ENCODE measurements at places on chromosomes 6 and 20.

DNA sequence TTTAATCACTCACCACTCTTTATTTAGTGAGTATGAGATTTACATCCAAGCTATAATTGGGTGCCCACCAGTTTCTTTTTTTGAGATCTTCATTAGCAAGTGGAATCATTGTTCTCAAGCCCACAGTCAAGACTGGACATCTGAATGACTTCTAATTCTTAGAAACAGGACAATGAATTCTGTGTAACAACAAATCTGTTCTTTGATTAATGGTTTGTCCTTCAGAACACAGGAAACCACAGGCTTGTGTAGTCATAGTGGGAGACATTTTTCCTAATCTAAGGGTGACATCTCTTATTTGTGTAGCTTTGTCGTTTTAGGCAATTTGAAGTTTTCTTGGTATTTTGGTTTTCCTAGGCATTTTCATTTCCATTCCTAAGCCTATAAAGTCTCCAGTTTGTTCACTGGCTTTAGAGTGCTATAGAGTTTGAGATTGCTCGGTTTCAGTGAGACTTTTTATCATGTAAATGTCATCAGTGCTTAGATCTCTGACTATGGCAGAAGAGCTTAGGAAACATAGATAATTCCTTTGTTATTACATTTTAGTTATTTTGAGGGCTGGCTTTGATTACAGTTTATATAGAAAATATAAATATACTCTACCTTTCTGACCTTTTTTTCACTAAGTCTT, 903.9 kb upstream of the MAP3K7 start:
- no peak for DNase-seq

- DNase-seq: peak; percentile 39
Observed at GRCh38 chr6:106056746-106057390, 29.3 kb upstream of the PRDM1 start.

DNA sequence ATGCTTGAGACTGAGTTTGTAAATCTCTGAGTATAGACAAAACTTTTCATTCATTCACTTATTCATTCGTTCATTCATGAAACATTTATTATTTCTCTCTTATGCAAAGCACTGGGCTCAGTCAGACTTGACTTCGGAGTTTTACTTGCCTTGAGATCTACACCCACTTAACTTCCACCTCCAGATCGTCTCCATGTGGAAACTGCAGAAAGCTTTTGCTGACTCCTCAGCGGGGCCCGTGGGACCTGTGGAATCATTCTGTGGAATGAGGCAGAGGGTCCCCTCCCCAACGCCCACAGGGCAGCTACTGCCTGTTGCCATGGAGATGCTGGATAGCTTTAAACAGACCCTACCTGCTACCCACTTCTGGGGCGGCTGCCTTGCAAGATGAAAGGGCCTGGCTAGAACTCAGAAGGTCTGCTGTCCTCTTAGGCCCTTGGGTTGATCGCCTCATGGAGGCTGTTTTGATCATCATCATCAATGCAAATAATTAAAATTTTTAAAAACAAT, 66.4 kb upstream of the KCNG1 start:
- no peak for DNase-seq

DNA sequence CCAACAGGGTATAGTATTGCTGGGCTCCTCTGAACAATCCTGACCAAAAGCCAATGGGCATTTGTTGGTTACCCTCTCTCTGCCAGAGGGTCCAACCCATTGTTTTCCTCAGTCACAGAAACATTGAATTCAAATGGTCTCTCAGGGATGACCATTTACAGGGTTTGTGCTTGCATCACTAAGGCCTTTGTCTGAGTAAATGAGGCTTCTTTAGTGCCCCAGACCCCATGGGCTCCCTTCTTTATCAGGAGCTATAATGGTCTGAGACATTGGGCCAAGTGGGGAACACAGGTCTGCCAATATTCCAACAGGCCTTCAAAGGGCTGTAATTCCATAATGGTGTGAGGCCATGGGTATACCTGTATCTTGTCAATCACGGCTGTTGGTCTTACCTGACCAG, 27.1 kb downstream of the GSTA2 start:
- no peak for DNase-seq

GRCh38 chr6:50380406-50381098, 330.8 kb upstream of the DEFB112 start:
- no peak for DNase-seq

- no peak for DNase-seq
Observed at GRCh38 chr6:32968093-32968866, at the start of gene BRD2. TSS of gene BRD2 (plus strand) at chr6:32968594. CDS start at chr6:32972899, 4,305 bp downstream.

GRCh38 chr6:157823001-157823527, at the start of gene SNX9:
TSS of gene SNX9 (plus strand) at chr6:157823246. CDS start at chr6:157823435, 189 bp downstream.
- DNase-seq: no peak

- no peak for DNase-seq
Observed at GRCh38 chr6:122740936-122741335, 38.6 kb upstream of the FABP7 start.

GRCh38 chr20:51220293-51220706, 197.4 kb upstream of the KCNG1 start:
- DNase-seq: no peak

GRCh38 chr6:148085631-148086331, 256.9 kb upstream of the SASH1 start:
- DNase-seq: no peak

DNA sequence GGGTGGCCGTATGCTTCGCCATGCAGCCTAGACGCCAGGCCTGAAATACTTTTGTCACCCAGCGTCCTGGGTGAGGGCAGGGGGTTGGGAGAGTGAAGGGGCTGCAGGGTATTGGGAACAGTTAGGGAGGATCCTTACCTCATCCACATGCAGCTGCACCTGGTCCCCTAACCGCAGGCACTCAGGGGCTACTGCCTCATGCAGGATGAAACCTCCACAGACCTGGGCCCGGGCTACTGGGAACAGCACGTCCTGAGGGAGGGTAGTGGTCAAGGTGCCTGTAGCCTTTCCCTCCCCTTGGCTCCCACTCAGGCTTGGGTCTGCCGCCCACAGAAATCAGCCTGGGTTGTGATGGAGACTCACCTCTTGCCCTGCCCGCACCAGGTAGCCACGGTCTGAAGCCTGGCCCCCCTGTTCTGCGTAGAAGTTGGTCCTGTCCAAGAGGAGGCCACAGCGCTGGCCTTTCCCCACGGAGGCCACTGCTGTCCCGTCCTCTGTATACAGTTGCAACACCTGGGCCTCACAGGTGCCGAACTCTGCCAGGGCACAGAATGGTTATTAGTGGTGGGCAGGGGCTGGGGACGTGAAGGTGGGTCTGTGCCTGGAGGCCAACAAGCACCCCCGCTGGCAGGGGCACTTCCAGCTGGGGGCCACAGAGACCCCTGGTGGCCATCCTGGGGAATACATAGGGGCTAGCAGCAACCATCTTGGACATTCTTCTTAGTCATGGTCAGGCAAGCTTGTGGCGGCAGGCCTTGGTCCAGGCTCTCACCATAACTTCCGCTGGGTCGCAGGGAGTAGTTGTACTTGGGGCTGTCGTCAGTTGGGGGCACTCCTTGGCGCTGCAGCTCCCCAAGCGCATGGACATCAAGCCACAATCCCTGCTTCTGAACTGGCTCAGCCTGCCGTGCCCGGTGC, 8.6 kb downstream of the AARS2 start:
- DNase-seq: no peak

DNA sequence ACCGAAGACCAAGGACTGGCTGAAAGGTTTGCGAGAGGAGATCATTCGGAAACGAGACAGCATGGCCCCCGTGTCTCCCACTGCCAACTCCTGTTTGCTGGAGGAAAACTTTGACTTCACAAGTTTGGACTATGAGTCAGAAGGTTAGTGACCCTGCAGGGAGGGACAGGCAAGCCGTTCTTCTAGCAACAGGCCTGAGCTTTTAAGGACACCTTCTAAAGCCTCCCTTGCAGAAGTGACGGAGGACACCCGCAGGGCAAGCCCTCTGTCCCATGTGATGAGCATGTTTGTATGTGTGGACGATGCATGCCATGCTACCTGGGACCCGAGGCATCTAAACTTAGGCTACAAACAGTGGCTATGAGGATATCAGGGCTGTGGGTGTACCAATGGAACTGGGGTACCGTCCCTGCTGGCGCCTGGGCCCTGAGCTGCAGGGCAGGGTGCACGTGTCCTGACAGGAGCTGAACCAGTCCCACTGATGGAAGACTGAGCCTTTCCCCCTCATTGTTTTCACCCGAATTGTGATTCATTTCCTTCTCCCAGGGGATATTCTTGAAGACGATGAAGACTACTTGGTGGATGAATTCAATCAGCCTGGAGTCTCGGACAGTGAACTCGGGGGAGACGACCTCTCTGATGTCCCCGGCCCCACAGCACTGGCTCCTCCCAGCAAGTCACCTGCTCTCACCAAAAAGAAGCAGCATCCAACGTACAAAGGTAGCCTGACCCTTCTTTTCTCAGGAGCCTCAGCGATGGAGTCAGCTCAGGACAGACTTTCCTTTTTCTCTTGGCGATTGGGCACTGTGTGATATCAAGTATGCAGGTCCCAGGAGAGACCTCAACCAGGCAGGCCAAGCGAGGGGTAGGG, 84.4 kb downstream of the SERAC1 start:
- DNase-seq: no peak
